ENCODE measurements at places on chromosomes 12 and 14.

GRCh38 chr14:51730098-51730497 lies 78.4 kb downstream of the FRMD6 start:
- no peak for DNase-seq

GRCh38 chr12:2510045-2510444 lies 284.7 kb upstream of the FKBP4 start:
- no peak for DNase-seq

- DNase-seq = no peak
Observed at GRCh38 chr14:37116933-37117849, 55.2 kb downstream of the SLC25A21 start.

GRCh38 chr12:20040831-20041230 lies 327.5 kb upstream of the PDE3A start:
- no peak for DNase-seq

GRCh38 chr14:24389226-24389848 lies 9.5 kb upstream of the NYNRIN start:
- no peak for DNase-seq

DNA sequence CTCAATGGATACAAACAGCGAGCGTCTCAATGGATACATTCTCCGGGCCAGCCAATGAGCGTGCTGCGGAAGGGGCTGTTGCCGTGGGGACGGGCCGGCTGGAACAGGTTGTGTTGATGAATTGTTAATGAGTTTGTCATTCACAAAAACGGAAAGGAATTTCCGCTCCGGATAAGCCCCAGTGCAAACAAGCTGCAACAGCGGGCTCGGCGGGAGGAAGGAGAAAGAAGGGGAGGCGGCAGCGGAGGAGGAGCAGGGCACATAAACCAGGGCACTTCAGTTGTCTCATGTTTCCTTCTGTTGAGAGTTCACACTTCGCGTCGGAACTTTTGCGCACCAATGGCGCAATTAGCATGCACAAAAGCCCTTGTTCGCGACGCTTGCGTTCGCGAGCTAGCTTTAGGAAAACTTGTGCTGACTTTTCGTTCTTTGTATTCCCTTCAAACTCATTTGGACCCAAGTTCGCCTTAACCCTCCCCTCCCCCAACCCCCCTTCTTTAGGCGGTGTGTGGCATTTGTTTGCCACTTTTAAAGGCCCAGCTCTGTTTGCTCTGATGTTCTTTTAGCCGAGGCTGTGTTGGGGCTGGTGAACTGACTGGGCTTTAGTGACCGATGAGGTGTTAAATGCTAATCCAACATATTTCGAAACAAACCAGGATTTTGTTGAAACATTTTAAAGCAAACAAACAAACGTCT lies at the start of gene DUSP6:
Gene DUSP6, minus strand, starts transcription at position 10 of the 696 bp plus-strand sequence. CDS start 462 bp downstream, outside the sequence.
- DNase-seq = peak; percentile 95

All from CD4-positive, alpha-beta memory T cell (primary cell).